ENCODE measurements at places on chromosomes 4 and X.
A peak's percentile ranks its signal among the peaks of the same experiment; 100 is the strongest.

DNA sequence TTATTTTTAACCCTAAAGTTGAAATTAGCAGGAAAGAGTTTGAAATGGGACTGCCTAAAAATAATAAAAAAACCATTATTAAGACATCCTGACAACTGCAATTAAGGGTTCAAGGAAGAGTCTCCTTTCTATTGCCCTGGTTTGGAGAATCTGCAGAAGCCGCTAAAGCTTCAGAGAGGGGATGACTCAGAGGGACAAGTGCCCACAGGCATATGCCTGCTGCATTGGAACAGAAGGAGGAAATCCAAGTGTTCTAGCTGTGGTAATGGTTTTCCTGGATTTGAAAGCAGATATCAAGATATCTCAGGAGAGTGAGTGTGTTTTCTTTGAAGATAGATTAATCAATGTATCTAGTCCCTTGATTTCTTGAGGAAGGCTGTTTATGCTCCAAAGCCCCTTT is 235.1 kb upstream of the TAPT1 start:
- DNase-seq, result no peak

- no peak for DNase-seq
Observed at GRCh38 chrX:115894087-115894486, 276.5 kb upstream of the AGTR2 start.

DNA sequence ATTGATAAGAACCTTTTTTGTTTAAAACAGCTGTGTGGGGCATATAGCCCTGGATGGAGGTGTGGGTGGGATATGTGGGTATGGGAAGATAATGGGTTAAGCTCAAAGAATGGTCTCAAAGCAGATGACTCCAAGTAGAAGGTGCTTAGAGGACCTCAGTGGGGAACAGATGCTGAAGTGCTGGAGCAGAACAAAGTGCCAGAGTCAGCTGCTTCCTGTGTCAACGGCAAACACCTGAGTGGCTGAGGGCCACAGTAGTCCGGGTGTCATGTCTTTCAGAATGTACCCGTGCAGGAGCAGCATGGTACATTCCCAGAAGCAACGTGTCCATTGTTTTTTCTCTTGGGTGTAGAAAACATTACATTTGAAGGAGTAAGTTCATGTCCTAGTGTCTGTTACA is 210.6 kb downstream of the CCNG2 start:
- DNase-seq, result no peak

- DNase-seq, result no peak
Observed at GRCh38 chrX:46757593-46757992, 1.3 kb downstream of the SLC9A7 start.

GRCh38 chrX:151279161-151279560 is 102.8 kb downstream of the GPR50 start:
- no peak for DNase-seq

DNA sequence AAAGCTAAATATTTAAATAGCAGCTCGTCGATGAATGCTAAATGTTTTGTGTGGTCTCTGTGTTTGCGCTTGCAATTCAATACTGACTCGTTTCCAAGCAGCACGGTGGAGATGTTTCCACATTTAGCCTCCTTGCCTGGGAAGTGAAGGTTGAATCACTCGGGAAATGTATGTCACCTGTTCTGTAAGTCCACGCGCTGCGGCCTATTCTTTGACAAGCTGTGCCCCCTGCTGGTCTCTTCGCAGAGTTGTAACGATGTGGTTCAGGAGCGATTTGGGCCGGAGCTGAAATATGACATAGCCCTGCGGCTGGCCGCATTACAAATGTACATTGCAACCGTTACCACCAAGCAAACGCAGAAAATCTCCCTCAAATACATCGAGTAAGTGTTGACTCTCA is 89.6 kb upstream of the PRPS2 start:
- DNase-seq, result no peak

GRCh38 chrX:112851806-112852205 is 11.2 kb upstream of the AMOT start:
- DNase-seq, result no peak

- no peak for DNase-seq
Observed at GRCh38 chr4:131091896-131092295, 1995.9 kb downstream of the C4orf33 start.

GRCh38 chr4:42395595-42395994 is 1.7 kb upstream of the SHISA3 start:
- no peak for DNase-seq

- DNase-seq, result peak; percentile 55
Observed at GRCh38 chr4:89298155-89298554, 9.4 kb downstream of the GPRIN3 start.

GRCh38 chr4:180084561-180084960 is 2158.6 kb upstream of the TENM3 start:
- DNase-seq, result no peak

- no peak for DNase-seq
Observed at GRCh38 chr4:3346146-3346545, 53.3 kb downstream of the RGS12 start.

DNA sequence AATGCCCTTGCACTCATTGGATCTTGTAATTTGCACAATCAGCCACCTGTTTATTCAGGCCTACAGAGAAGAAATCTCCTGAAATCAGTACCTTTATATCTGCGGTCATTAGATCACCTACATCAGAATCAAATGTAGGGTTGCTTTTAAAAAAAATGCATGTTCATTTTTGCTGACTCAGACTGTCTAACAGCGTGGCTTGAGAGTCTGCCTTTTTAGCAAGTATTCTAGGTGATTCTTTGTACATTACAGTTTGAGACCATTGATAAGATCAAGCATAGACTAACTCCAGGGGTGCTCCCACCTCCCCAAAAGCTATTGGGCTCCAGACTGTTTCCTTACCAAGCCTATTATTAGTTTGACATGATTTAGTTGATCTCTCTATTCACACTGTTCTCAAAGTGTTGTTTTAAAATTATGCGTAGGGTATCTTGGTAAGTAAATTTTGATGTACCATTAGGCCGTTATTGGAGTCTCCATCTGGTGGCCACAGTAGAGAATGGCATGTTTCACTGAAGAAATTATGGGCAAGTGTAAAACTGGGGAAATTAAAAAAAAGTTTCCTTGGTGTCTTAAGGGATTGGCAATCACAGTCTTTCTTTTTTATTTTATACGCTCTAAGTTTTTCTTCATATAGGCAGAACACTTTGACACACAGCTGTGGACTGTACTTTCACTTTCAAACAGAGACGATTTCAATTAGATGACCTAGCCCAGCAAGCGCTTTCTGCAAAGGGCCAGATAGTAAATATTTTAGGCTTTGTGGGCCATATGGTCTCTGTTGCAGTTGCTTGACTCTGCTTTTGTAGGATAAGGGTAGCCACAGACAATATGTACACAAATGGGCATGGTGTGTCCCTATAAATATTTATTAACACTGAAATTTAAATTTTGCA is 33.7 kb upstream of the MSL3 start:
- DNase-seq, result no peak

DNA sequence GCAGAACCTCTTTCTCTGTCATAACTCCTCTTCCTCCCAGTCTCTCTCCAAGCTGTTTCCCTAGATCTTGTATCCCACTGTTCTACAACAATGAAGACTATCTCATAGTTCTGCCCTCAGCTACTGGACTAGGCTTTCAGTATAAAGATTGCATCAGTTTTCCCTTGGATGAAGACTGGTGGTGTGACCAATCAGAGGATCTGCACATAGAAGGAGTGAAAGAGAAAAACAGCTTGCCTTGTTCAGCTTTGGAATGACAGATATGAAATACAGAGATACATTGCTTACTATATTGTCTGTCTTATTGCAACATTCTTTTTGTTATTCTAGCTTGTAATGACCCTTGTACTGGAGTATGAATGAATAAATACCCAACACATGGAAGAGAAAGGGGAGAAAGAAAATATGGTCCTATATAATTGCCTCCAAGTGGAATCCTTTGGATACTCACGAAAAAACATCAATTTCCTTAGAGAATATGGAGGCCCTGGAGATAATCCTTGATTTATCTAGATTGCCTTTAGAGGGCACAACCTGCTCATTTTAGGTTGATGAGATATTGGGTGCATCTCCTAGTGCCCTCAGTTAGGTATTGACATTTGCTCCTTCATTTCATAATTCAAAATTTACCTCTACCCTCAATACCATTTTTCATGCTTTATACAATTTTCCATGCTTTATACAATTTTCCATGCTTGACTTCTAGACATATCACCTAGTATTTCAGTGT is 395.8 kb downstream of the NAF1 start:
- DNase-seq, result no peak

- no peak for DNase-seq
Observed at GRCh38 chrX:46647251-46647650, 73.7 kb downstream of the CHST7 start.

DNA sequence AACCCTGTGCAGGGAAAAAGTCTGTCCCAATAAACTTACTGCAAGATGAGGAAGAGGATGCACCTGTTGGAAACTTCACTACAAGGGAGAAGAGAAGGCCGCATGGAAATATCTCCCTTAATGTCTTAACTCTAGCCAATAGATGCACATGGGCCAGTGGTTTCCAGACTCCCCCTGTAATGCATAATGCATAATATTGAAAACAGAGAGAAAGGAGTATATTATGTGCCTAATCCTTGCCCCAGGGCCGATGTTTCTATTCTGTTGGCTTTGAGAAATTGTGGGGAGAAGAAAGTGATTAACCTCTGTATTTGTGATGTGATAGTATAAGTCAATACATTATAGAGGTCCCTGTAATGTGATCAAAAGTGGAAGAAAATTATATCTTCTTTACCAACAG is 37.2 kb downstream of the INTS12 start:
- DNase-seq, result no peak

DNA sequence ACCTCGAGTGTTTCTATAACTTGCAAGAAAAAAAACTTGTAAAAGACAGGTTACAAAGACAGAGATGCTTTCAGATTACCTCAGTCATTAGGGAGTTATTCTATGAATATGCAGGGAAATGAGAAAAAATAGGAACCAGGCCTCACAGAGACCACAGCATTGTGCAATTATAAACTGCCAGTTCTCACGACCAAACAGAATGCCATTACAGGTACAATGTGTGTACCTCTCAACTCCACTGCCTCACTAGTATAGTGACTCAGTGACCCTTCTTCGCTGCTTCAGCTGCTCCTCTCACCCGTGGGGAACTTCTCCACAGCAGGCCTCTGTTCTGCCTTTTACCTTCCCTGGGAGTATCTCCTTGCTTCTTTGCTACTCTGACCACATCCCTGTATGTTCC is 2.3 kb upstream of the HTATSF1 start:
- DNase-seq, result no peak

DNA sequence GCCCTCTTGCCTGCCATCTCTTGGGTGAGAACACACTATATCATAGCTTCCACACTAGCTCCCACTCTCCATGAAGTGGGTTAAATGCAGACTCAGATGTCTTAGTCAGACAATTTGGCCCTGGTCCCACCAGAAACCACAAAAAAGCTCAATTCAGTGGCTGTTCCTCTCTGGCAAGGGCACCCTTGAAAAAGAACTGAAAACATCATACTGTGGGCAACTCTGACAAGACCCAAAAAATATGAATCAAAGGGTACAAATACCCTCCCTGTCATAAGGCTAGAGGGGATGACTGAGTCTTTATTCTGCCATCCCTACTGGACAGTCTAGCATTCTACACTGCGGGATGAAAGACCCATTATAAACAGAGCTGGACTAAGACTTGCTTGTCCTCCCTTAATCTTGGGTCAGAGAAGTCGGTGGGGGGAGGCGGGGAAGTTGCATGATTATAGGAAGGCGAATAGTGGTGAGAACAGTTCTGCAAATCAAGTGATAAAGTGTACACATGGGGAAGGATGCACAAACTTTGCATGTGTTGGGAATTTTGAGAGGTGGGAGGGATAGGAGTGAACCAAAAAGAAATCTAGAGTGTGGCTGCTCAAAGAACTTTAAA is 172.1 kb downstream of the OPHN1 start:
- DNase-seq, result no peak

GRCh38 chrX:136880003-136880451 is 498 bp downstream of the RBMX start:
- DNase-seq, result peak; percentile 67

DNA sequence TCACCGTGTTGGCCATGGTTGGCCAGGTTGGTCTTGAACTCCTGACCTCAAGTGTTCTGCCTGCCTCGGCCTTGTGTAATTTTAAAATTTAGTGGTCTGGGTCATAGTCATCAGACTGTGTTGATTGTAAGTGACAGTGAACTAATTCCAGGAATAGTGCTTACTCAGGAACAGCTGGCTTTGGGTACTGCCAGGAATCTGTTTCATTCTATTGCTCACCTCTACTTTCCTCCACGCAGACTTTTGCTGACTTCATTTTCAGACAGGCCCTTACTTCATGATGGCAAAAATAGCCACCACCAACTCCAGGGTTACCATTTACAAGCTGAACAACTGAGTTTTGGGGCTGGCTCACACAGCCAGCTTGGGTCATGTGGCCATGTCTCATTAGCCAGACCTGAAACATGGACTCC is 54.6 kb downstream of the FNIP2 start:
- DNase-seq, result no peak

DNA sequence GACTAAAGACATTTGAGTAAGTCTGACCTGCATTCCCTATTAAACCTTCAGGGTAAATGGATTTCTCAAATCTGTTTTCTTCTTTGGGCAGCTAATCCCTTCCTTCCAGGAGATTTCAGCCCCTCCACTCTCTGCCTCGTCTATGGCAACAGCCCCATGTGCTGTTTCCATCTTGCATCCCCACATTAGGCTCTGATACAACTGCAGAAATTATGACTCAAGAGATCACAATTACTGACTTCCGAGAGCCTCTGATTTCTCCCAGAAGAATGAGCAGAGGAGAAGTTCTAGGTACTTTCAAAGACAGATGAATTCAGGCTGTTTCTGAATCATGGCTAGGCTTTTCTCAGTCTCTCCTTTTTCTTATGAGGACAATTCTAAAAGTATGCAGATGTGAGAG is 38.7 kb downstream of the RAI2 start:
- no peak for DNase-seq

DNA sequence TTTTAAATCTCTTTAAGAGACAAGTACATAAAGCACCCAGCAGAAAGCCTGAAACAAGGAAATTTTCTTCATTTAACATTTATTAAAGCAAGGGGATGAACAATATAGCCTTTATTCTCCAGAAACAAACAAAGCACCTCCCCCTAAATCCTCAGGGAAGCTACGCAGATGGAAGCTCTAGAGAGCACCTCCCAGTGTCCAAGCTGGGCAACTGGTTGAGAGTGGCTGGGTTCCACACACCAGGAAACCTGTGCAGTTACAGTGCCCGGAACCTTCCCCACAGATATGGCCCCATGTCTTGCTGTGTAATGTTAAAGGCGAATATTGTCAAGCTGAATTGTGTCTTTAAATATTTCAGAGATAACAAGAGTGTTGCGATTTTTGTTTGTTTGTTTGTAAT is 8.9 kb upstream of the TRIML1 start:
- no peak for DNase-seq

DNA sequence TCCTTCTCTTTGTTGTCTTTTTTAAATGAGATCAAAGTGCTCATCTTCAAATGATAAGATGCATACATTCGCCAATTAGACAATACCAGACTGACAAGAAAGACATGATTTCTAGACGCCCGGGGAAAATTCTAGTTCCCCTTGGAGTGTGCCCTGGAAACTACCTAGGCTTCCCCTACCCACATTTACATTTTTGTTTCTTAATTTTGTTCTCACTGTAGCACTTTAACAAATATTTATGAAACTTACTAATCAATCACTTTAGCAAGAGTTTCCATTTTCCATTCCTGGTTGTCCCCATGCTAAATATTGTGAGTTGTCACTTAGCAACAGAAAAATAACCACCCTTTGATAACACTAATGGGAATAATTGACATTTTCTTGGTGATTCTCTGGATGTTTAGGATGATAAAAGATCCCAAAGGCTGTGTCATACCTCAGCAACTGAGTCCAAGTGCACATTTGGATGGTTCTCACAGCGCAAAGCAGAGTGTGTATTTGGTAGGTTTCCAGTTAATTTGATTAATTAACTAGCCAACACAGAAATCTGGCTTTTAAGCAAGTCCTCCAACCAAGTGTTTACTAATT is 69.6 kb downstream of the FGFBP1 start:
- no peak for DNase-seq
